Hypothalamus (tissue), 51 donors: ENCODE measurements at places on chromosomes 4 and X.

GRCh38 chrX:72381439-72382201 is 75.9 kb upstream of the CITED1 start:
- DNase-seq, result no peak

DNA sequence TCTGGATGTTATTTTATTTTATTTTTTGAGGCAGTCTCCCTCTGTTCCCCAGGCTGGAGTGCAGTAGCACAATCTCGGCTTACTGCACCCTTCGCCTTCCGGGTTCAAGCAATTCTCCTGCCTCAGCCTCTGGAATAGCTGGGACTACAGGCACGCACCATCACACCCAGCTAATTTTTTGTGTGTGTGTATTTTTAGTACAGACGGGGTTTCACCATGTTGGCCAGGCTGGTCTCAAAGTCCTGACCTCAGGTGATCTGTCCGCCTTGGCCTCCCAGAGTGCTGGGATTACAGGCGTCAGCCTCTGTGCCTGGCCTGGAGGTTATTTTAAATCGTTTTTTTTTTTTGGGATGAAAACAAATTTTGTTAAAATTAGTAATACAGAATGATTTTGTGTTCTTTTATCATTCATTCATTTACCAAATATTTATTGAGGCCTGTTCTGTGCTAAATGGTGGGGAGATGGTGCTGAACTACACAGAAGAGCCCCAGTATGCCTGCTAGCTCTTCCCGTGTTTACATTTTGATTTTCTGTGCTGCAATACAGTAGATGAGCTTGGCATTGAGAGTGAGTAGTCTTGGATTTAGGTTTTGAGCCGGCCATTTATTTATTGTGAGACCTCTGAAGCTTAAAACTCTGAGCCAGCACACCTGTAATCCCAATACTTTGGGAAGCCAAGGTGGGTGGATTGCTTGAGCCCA is 22.7 kb downstream of the ADD1 start:
- no peak for DNase-seq

- no peak for DNase-seq
These were observed 168.8 kb upstream of the HS3ST1 start for GRCh38 chr4:11597506-11597905.

DNA sequence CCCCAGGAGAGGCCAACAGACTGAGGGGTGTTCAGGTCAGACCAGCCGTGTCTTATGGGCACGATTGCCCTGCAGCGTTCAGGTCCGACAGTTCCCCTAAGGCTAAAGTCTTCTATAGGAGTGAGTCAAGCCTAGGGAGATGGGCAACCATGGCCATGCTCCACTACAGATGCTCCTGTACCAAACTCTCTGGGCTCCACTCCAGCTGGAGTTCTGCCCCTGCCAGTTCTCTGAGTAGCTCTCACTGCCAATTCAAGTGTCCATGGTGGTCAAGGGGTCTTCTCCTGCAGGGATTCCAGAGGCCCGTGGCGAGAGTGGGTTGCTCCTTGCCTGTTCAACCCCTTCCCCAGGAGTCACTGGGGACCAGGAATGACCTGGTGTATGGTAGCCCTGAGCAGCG is 38.2 kb downstream of the BEX3 start:
- DNase-seq, result no peak

DNA sequence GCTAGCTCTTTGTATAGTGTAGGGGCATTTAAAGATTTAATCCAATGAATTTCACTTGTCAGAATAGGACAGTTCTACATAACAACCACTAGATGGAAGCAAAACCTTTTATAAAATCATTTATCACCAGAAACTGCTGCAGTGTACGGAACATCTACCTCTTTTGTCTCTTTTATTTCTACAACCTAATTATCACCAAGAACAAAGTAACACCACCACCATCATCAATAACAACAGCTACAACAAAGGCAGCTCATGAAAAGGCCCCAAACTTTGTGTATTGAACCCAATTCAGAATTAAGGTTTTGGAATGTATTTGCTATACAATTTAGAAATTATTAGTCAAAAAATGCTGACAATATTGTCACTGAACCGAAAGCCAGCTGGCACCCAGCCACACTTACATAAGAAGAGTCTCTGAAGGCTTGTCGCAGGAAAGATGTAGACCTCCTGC is 260.9 kb upstream of the RPS6KA3 start:
- DNase-seq, result no peak

DNA sequence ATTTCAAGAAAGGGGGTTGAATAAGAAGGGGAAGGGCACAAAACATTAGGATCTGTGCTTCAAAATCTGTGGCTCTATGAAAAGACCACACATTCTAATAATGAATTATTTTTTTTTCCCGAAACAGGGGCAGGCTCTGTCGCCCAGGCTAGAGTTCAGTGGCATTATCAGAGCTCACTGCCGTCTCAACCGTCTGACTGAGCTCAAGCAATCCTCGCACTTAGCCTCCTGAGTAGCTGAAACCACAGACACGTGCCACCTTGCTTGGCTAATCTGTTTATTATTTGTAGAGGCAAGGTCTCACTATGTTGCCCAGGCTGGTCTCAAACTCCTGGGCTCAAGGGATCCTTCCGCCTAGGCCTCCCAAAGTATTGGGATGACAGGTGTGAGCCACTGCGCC is 33.4 kb downstream of the ACSL1 start:
- DNase-seq, result no peak

GRCh38 chrX:69232945-69233344 is 67.7 kb upstream of the PJA1 start:
- DNase-seq, result no peak

GRCh38 chr4:140952717-140953116 is 180.6 kb downstream of the RNF150 start:
- DNase-seq, result no peak
